ENCODE measurements at places on chromosomes 5 and 9.

DNA sequence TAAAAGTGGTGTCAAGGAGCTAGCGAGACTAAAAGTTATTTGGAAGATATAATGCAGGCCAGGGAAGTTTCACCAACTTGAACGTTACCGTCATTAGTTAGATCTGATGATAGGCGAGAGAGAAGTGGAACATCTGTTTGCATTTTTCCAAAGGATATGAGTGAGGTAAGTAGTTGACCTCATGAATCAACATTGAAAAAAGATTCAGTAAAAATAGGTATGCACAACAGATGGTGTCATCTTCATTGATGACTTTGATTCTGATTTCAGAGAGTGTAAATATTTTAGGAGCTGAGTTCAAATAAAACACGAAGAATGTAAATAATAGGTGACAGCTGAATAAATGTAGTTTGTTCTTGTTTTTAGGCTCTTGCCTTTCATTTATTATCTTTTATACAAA lies 998.9 kb upstream of the CDH6 start:
- no peaks in the 10 kb centered on the region for H3K36me3 ChIP-seq
- no peak for DNase-seq
- no peak overlapping the region for H3K27ac ChIP-seq
- H3K4me1 ChIP-seq = no peaks in the 10 kb centered on the region

DNA sequence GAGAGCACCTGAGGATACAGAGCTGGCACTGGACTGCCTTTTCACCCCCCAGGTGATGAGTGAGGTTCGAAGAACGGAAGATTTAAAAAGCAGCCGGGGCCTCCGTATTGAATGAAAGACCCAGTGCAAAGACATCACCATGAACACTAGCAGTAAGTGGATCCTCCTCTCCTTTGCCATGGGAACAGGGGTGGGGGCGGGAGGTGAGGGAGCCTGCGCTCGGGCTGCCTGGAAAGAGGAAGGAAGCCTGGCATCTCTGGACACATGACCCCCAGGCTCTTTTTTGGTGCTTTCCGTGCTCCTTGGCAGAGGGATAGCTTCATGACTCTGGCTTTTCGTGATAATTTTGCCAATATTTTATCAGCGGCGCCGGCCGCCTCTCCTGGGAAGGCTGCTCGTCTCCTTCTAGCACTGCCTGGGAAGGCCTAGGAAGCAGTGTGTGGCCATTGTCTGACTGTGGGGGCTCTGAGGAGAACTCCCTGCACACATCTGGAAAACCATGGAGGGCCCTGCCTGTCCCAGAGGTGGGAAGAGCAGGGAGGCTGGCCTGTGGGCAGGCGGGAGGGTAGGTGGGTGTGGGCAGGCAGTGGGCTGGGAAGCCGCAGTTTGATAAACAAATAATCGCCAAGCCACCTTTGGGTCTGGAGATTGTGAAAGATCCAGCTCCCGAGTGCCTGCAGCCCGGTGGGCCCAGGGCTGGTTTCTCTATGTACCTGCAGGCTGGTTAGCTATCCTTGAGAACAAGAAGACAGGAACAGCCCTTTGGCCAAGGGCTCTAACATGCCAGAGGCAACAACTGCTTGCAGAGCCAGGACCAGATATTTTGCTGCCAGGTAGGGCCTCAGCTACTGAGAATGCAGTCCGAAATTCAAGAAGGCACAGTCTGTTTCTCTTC lies 911 bp downstream of the ABLIM3 start:
- H3K36me3 ChIP-seq = no peaks in the 10 kb centered on the region
- peaks cover 51% of the 10 kb centered on the region for H3K4me1 ChIP-seq
- peak overlapping the region; percentile 46 for H3K4me3 ChIP-seq
- no peak for DNase-seq
- H3K27me3 ChIP-seq = no peaks in the 10 kb centered on the region
- H3K27ac ChIP-seq = peak overlapping the region; percentile 77

DNA sequence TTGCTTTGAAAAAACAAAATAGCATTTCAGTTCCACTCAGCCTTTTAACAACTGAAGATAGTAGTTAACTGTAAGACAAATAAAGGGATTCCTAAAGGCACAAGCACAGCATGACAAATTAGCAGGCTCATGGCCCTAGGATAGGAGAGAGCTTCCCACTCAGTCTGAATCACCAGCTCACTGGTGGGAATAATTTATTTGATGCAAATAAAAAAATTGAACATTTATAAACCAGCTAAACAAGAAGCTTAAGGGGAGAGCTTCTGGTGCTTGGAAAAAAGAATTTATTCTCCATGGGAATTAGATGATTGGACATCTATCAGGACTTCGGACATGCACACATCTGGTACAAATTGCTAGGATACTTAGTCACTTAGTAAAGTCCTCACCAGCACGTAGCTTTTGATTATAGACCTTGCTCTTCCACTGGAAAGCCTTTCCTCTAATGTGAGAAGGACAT lies 294.1 kb upstream of the TNC start:
- H3K36me3 ChIP-seq = no peaks in the 10 kb centered on the region
- no peak for DNase-seq
- H3K4me3 ChIP-seq = no peak overlapping the region

- H3K27ac ChIP-seq = no peak overlapping the region
- H3K36me3 ChIP-seq = peaks cover 29% of the 10 kb centered on the region
- no peak overlapping the region for H3K4me3 ChIP-seq
Observed at GRCh38 chr9:120536949-120537640, 42.9 kb downstream of the CDK5RAP2 start.

- DNase-seq = no peak
- H3K36me3 ChIP-seq = peaks cover 29% of the 10 kb centered on the region
- H3K27ac ChIP-seq = no peak overlapping the region
- H3K4me1 ChIP-seq = peaks cover 32% of the 10 kb centered on the region
- H3K27me3 ChIP-seq = no peaks in the 10 kb centered on the region
- H3K4me3 ChIP-seq = no peak overlapping the region
Observed at GRCh38 chr9:77916410-77916819, 115.2 kb downstream of the GNAQ start.

DNA sequence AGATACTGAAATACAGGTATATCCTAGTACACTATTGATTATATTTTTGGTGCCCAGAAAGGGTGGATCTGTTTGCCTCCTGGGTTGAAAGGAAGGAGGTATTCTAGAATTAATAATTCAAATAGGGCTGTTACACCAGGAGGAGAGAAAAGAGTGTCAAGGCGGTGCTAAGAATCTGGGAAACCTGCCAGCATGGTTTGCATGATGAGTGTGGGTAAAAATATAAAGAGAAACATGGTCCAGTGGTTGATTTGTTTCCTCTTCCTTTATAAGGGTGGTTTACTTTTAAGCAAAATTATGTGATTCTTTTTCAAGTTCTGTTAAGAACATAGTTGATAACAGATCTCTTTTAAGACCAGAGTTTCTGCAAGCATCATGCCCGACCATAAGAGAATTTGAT lies 69.4 kb upstream of the NFIB start:
- H3K4me1 ChIP-seq = no peaks in the 10 kb centered on the region
- H3K27me3 ChIP-seq = no peaks in the 10 kb centered on the region
- no peak overlapping the region for H3K4me3 ChIP-seq
- H3K27ac ChIP-seq = no peak overlapping the region

GRCh38 chr9:13213998-13214397 lies 65.5 kb downstream of the MPDZ start:
- H3K4me3 ChIP-seq = no peak overlapping the region
- no peak for DNase-seq
- no peak overlapping the region for H3K27ac ChIP-seq
- H3K36me3 ChIP-seq = no peaks in the 10 kb centered on the region
- no peaks in the 10 kb centered on the region for H3K4me1 ChIP-seq

GRCh38 chr5:32329395-32329834 lies 16.7 kb upstream of the MTMR12 start:
- H3K27ac ChIP-seq = peak overlapping the region; percentile 15
- H3K36me3 ChIP-seq = no peaks in the 10 kb centered on the region
- peaks cover 37% of the 10 kb centered on the region for H3K4me1 ChIP-seq
- no peak for DNase-seq

GRCh38 chr9:9847750-9848149 lies 765.1 kb downstream of the PTPRD start:
- H3K27ac ChIP-seq = no peak overlapping the region
- no peaks in the 10 kb centered on the region for H3K36me3 ChIP-seq
- H3K4me3 ChIP-seq = no peak overlapping the region
- no peaks in the 10 kb centered on the region for H3K4me1 ChIP-seq
- no peak for DNase-seq

All from esophagus squamous epithelium (tissue), 5 donors.